Fibroblast of skin of abdomen (primary cell): ENCODE measurements at places on chromosomes 5 and 9.
A peak's percentile ranks its signal among the peaks of the same experiment; 100 is the strongest.

DNA sequence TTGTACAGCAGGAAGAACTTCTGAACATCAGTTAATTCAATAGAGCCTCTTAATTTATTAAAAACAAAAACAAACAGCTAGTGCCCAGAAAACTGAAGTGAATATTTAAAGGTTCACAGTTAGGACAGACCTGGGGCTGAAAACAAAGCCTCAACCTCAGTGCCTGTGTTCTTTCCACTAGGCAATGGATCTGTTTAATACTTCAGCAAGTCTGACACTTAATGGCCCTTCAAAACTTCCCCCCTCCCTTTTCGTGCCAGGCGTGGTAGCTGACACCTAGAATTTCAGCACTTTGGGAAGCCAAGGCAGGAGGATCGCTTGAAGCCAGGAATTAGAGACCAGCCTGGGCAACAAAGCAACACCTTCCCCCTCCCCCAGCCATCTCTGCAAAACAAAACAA lies 54.5 kb upstream of the IFNK start:
- DNase-seq = no peak

DNA sequence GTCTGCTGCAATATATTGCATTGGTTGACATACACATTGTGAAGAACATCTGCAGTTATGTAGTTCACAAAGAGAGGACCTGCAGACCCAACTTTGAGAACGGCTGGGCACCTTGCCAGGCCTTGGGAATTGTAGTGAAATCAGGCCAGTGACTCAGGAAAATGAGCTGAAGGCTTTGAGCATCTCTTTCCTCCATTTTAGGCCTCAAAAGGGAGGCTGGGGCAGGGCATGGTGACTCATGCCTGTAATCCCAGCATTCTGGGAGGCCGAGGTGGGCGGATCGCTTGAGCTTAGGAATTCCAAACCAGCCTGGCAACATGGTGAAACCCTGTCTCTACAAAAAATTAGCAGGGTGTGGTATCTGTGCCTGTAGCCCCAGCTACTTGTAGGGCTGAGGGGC lies 1.4 kb upstream of the IPPK start:
- peak; percentile 90 for DNase-seq

DNA sequence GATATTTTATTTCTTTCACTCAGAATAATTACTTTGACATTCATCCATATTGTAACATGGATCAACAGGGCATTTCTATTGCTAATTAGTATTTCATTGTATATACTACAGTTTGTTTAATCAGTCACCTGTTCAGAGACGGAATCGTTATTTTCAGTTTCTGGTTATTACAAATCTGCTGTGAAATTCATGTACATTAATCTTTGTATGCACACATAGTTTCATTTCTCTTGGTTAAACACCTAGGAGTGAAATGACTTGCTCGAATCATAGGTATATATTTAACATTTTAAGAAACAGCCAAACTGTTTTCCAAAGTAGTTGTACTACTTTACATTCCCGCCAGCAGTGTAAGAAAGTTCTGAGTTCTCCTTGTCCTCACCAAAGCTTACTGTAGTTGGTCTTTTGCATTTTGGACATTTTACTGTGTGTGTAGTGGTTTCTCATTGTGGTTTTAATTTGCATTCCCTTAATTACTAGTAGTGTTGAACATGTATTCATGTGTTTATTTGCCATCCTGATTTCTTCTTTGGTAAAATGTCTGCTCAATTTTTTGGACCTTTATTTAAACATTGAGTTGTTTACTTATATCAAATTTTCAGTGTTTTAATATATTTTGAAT lies 198.2 kb downstream of the SAXO1 start:
- no peak for DNase-seq

DNA sequence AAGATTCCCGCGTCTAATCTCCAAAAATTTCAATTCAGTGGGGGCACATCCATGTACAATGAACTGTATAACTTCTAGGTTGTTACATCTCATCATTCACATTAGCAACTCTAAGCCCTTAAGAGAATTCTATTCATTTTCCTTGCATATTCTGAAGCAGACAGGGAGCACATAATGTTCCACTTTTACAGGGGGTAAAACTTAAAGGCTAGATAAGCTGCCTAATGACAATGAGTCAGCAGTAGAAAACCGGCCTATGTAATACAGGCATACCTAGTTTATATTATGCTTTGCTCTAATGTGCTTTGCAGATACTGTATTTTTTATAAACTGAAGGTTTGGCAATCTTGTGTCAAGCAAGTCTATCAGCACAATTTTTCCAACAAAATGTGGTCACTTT lies 40.4 kb downstream of the PTAR1 start:
- DNase-seq = peak; percentile 3

DNA sequence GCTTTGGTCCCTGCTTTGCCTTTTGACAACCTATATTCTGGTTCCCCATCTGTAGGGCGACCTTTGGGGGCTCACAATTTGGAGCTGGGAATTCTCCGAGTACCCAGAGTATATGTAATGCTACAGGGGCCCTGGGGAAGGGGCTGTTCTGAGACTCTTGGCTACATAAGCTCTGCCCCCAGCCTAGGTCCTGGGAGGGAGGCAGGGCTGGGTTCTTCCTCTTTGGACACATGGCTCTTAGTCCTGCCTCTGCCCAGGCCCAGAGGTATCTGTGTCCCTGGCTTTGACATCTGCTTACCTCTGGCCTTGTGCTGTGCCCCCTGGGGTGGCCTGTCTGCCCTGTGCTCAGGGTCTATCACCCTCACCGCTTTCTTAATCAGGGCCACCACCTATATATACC lies 181.6 kb downstream of the CACNA1B start:
- DNase-seq = no peak

DNA sequence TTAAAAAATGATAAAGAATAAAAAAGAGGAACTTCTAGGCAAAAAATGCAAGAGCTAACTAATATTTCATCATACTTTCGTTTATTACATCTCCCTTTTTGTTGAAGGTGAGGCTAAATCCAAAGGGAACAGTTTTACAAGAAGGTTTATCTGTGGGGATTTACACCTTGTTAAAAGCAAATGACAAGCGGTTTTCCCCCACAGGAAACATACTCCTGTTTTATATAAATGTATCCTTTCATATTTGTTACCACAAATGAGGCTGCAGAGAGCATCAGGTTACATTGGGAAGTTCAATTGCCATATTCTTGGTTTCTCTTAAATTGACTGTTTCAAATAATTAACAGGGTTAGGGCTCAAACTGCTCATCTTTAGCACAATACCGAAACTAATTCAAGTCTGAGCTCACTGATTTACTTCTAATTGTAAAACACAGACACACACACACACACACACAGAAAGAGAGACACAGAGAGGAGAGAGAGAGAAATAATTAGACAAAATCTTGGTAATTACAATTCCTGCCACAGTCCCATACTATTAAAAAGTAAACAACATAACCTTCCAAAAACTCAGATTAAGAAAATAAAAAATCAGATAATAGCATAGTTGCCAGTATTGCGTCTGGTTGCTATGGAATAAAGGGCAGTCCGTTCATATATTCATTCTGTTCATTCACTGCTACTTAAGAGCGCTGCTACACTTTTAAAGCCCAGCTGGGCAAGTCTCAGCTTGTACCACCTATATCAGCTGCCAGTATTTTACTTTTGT lies 17.1 kb downstream of the RFX3 start:
- peak; percentile 31 for DNase-seq

DNA sequence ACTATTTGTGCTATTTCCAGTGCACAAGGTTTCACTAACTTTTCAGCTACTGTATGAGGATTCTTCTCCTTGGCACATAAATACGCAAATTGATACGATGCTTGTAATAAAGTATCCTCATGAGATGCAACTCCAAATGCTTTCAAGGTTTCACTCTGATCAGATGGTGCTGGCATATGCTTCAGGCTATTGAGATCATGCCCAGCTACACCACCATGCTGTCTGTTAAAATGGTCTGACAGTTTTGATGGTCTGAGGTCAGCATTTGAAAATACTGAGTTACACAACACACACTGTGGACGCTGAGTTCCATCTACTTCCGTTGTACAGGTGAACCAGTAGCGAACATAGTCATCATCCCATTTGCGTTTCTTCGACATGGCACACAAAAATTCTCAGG lies 4.7 kb downstream of the FAM200C start:
- DNase-seq = no peak

- DNase-seq = no peak
Observed at GRCh38 chr5:104241046-104241445, 678.5 kb upstream of the NUDT12 start.

GRCh38 chr9:137057545-137057944 lies 3.7 kb upstream of the ENTPD2 start:
- DNase-seq = no peak

- DNase-seq = no peak
Observed at GRCh38 chr9:31034311-31034710, 1350.1 kb upstream of the ACO1 start.

GRCh38 chr9:121373011-121373729 lies 3.1 kb upstream of the STOM start:
- DNase-seq = no peak

- DNase-seq = no peak
Observed at GRCh38 chr9:131120620-131121228, 4.7 kb upstream of the NUP214 start.

- DNase-seq = no peak
Observed at GRCh38 chr5:112787261-112787660, 49.6 kb downstream of the APC start.

GRCh38 chr5:150510460-150511263 lies 2.7 kb downstream of the NDST1 start:
- peak; percentile 75 for DNase-seq

- no peak for DNase-seq
Observed at GRCh38 chr5:142929587-142929986, 159.4 kb downstream of the ARHGAP26 start.

- DNase-seq = peak; percentile 94
Observed at GRCh38 chr9:124553738-124554137, 46.5 kb upstream of the NR5A1 start.

DNA sequence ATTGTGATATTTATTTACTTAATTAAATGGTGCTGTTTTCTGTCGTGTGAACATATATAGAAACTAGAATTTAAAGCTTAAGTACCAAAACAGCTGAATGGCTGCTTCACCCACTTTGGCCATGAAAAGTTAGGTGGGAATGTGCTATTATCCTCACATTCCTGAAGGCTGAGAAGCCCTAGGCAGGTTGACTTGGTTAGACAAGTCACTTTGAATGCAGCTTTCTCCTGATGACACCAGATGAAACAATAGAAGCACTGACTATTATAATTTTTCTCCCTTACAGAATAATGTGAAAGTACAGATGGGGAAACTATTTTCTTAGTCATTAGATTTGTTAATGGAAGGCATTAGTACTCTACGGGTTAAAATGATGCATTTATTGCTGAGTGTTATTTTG lies 65.1 kb upstream of the C5orf46 start:
- no peak for DNase-seq

- peak; percentile 81 for DNase-seq
Observed at GRCh38 chr5:136810261-136810801, 445.0 kb upstream of the TRPC7 start.

DNA sequence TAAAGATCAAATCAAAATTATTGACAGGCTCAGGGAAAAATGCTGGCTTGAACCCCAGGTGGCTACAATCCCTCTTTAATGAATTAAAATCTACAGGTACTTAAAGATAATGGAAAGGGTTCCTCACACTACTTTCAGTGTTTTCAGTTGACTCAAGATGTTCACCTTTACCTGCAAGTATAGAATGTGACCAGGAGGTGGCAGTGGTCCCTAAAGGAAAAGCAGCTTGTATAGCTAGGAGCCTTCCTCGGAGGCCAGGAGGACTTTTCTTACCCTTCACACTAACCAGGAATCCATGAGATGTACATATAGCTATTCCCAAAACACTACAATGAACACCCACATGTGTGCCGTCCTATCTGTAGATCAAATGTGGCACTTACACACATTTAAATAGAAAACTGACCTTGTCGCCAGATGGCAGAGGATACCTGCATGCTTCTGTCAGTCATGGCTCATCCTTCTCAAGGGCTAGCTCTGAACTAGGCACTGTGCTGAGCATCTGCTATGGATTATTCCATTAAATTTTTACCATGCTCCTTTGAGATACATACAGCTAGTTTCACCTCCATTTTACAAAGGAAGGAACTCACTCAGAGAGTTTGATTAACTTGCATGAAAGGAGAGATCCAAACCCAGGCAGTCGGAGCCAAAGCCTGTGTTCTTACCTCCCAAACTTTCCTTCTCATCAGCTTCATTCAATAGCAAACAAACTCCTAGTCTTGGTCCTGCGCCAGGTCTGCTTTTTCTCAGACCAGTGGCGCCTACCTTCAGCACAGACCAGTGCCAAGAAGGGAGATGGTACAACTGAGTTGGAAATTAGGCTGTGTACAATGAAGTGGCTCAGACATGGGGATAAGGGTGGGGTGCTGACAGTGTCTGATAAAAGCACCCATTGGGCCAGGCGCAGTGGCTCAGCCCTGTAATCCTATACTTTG lies 24.5 kb downstream of the C9orf152 start:
- peak; percentile 69 for DNase-seq

- no peak for DNase-seq
Observed at GRCh38 chr9:105138306-105138801, 106.1 kb upstream of the SLC44A1 start.

DNA sequence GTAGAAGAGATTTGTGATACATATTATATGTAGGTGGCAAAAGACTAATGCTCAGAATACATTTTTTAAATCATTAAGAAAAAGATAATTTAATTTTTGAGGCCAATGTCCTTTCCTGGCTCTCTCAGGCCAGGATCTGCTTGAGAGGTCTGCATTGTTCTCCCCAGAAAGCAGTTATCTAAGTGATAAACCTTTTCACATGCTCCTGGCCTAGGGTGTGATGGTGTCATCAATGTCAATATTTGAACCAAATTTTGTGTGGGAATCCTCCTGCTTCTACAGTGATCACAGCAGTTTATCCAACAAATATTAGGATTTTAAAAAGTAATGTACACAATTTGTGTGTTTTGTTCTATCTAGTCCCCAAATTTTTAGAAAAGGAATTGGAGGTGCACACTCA lies 166.6 kb downstream of the DIRAS2 start:
- no peak for DNase-seq

GRCh38 chr9:134285215-134285845 lies 40.9 kb upstream of the RXRA start:
- DNase-seq = no peak

DNA sequence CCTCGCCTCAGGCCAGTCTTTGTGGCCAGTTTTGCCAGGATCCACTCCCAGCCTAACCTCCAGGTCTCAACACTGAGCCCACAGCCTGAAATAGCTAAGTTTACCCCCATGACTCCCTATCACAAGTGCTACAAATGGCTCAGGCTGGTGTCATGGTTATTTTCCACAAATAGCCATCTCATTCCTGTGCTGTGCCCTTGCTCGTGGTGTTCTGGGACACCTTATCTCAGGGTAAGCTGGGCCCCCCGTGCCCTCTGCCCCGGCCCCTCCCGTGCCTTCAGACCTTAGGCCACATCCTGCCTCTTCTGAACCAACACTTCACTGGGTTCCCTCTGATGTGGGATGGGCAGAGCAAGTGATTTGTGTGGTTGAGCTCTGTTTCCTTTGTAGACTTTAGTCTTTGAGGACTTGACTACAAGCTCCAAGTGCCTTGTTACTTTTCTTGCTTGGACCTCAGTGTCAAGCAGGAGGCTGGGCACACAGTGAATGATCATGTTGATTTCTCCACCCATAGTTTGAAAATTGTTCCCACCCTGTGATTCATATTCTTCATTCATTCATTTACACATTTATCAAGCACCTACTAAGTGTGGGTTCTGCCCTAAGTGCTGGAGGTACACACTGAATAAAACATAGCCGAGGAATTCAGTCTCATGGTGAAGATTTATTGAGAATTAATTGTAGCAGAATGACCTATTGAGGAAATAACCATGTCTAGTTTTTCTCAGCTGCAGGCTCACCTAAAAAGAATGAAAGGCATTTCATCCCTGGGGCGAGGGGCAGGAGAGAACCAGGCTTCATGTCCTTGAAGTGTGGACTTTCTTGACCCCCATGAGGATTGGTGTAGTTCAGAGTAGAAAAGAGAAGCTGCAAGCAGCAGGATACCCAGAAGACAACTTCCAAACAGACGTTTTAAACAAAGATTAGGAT lies 84.5 kb upstream of the CTNNA1 start:
- DNase-seq = peak; percentile 56
